ENCODE measurements at places on chromosomes 7 and 10.

GRCh38 chr10:124072106-124072505, 21.3 kb downstream of the CHST15 start:
- no peak for DNase-seq

DNA sequence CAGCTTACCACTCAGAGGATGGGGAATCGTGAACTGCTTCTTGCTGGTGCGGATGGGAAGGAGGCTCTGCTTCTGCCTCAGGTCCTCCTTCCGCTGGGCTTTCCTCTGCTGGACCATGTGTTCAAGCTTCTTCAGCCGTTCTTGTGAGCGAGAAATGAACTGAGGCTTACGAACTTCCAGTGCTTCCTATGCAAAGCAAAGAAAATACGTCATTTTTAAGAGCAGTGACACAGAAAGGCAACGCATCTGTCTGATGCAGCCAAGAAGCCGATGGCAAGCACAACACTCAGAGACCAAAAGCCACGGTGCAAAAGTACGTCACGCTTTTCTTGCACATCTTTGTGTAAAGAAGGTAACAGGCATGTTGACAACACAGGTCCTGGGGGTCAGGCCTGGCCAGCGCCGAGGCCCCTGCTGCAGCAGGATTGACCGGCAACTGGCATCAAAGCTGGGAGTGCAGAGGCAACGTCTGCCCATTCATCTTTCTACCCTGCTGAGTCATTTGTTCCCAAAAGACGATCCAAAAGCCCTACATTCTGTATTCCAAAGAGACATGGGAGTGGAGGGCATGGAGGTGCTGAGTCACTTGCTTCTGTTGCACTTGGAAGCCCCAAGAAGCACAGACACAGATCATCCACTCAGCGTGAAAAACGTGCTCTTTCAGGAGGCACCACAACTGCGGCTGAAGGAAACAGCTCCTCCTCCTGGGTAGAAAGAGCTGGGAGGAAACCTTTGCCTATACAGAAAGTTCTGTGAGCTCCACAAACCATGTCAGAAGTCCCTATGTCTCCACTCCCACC, 71.0 kb upstream of the ADAM12 start:
- DNase-seq: peak; percentile 99

- DNase-seq: no peak
These were observed 45.4 kb downstream of the CUBN start for GRCh38 chr10:17084258-17084657.

DNA sequence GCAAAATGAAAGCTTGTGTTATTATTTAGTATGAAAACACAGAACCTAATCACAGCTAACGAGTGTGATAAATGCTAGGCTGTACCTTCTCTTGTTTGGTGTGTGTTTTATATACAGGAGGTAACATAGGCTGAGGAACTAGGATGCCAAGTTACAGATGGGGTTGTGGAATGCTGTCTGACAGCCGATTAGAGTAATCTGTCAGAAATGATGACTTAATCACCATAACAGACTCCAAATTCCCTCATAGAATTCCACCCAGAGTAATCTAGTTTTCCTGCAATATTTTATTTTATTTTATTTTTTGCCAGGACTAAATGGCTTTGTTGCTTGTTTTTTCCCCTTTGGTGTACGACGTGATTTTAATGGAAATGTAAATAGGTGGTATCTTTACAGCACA, 221.2 kb downstream of the CELF2 start:
- no peak for DNase-seq

- DNase-seq: peak; percentile 40
These were observed 745.2 kb downstream of the SUGCT start for GRCh38 chr7:40879941-40880543.

Measured in fibroblast of mammary gland (primary cell).